ENCODE measurements at places on chromosomes 4 and X.

DNA sequence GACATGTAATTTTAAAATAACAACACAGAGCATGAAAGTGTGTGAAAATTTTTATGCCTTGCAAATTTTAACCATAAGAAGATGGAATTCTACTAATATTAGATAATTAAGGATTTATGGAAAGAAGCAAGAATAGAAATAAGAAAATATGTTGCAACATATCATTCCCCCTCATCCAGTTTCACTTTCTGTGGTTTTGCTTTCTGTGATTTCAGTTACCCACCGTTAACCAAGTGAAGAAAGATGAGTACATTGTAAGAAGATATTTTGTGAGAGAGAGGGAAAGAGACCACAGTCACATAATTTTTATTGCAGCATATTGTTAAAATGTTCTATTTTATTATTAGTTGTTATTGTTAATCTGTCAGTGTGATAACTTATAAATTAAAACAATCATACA lies 77.9 kb downstream of the ADAM29 start:
- no peaks in the 10 kb centered on the region for H3K27me3 ChIP-seq
- no peaks in the 10 kb centered on the region for H3K4me1 ChIP-seq
- no peak overlapping the region for H3K27ac ChIP-seq
- DNase-seq: no peak
- H3K36me3 ChIP-seq: no peaks in the 10 kb centered on the region

GRCh38 chr4:103425406-103425805 lies 227.3 kb upstream of the CENPE start:
- no peaks in the 10 kb centered on the region for H3K4me1 ChIP-seq
- no peak overlapping the region for H3K4me3 ChIP-seq
- H3K27ac ChIP-seq: no peak overlapping the region

- no peak overlapping the region for H3K4me3 ChIP-seq
- H3K4me1 ChIP-seq: peaks cover 66% of the 10 kb centered on the region
- H3K27me3 ChIP-seq: no peaks in the 10 kb centered on the region
- no peak for DNase-seq
- no peaks in the 10 kb centered on the region for H3K36me3 ChIP-seq
Observed at GRCh38 chr4:148057516-148057915, 325.6 kb downstream of the ARHGAP10 start.

DNA sequence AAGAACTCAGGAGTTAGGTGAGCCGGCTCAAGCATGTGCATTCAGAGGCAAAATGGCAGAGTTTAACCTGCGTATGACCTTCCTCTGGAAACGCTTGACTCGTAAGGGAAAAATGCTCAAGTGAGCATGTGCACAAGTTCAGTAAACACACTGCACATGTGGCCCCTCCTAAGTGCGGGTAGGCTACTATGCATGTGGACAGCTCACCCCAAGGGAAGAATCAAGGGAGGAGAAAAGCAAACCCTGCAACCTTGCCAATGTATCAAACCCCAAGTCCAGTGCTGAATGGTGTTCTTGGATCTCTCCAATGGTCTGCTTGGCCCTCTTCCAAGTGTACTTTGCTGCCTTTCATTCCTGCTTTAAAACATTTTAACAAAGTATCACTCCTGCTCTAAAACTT lies 407.1 kb downstream of the ADAM29 start:
- H3K4me3 ChIP-seq: no peak overlapping the region
- DNase-seq: no peak
- no peaks in the 10 kb centered on the region for H3K36me3 ChIP-seq
- H3K27ac ChIP-seq: no peak overlapping the region
- no peaks in the 10 kb centered on the region for H3K27me3 ChIP-seq
- no peaks in the 10 kb centered on the region for H3K4me1 ChIP-seq
